ENCODE measurements at places on chromosomes 7 and 10. TPM values are rescaled to one million over a fixed set of nuclear protein-coding genes. Genes with fewer than 3 reads are reported as not detected.

The OR6B1 gene
- not detected for total RNA-seq

The ASB10 gene
- not detected for total RNA-seq

The DOCK1 gene
- 83.4 TPM for total RNA-seq

The TMEM213 gene
- total RNA-seq: not detected

The GJD4 gene
- total RNA-seq: not detected

The MMRN2 gene
- total RNA-seq: 14.8 TPM

The SPDYE11 gene
- not detected for total RNA-seq

The FAM149B1 gene
- total RNA-seq: 12.4 TPM

The IFIT5 gene
- total RNA-seq: 12.4 TPM

The FAM200A gene
- total RNA-seq: 1.9 TPM

The TRIM50 gene
- 0.19 TPM for total RNA-seq

The LRRD1 gene
- total RNA-seq: not detected

GRCh38 chr7:85000735-85001350 lies 186.0 kb downstream of the SEMA3D start:
- no peaks in the 10 kb centered on the region for H3K36me3 ChIP-seq
- H3K4me3 ChIP-seq: no peak overlapping the region
- no peak overlapping the region for H3K27ac ChIP-seq
- no peaks in the 10 kb centered on the region for H3K4me1 ChIP-seq

GRCh38 chr10:125284875-125285597 lies 124.7 kb upstream of the CTBP2 start:
- no peaks in the 10 kb centered on the region for H3K27me3 ChIP-seq
- no peaks in the 10 kb centered on the region for H3K36me3 ChIP-seq
- H3K4me3 ChIP-seq: no peak overlapping the region
- H3K27ac ChIP-seq: no peak overlapping the region
- H3K4me1 ChIP-seq: no peaks in the 10 kb centered on the region
- no peak for DNase-seq

GRCh38 chr10:74078037-74078436 lies 72.6 kb downstream of the AP3M1 start:
- no peak overlapping the region for H3K27ac ChIP-seq
- peaks cover 49% of the 10 kb centered on the region for H3K36me3 ChIP-seq
- DNase-seq: no peak
- H3K27me3 ChIP-seq: no peaks in the 10 kb centered on the region

DNA sequence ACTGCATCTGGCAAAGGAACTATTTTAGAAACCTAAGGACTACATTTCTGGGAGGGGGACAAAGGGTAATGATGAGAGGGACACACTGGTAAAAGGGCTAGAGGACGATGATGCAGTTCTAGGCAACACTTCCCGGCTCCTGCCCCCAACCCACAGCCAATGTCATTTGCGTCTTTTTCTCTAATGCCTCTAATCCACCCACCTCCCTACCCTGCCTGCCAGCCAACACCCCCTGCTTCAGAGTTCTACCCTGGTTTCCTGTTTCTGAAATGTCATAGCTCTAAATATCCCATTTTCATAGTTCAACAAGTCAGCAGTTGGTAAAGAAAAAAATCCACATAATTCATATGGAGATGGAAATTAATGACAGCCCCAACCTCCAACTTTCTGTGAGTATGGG lies 79.0 kb downstream of the KIAA1549 start:
- H3K36me3 ChIP-seq: no peaks in the 10 kb centered on the region
- no peak for DNase-seq
- no peaks in the 10 kb centered on the region for H3K4me1 ChIP-seq
- H3K27ac ChIP-seq: no peak overlapping the region

GRCh38 chr7:128948976-128949760 lies 11.4 kb downstream of the IRF5 start:
- no peak overlapping the region for H3K4me3 ChIP-seq
- H3K36me3 ChIP-seq: no peaks in the 10 kb centered on the region
- H3K4me1 ChIP-seq: peaks cover 10% of the 10 kb centered on the region
- no peak for DNase-seq
- no peak overlapping the region for H3K27ac ChIP-seq

GRCh38 chr10:35274498-35275060 lies 61.7 kb upstream of the CCNY start:
- H3K27ac ChIP-seq: no peak overlapping the region
- H3K4me1 ChIP-seq: no peaks in the 10 kb centered on the region
- no peak for DNase-seq
- no peaks in the 10 kb centered on the region for H3K36me3 ChIP-seq
- no peak overlapping the region for H3K4me3 ChIP-seq

GRCh38 chr7:100687751-100688300 lies 6.2 kb downstream of the GIGYF1 start:
- H3K4me1 ChIP-seq: peaks cover 48% of the 10 kb centered on the region
- H3K4me3 ChIP-seq: no peak overlapping the region
- H3K27me3 ChIP-seq: no peaks in the 10 kb centered on the region

DNA sequence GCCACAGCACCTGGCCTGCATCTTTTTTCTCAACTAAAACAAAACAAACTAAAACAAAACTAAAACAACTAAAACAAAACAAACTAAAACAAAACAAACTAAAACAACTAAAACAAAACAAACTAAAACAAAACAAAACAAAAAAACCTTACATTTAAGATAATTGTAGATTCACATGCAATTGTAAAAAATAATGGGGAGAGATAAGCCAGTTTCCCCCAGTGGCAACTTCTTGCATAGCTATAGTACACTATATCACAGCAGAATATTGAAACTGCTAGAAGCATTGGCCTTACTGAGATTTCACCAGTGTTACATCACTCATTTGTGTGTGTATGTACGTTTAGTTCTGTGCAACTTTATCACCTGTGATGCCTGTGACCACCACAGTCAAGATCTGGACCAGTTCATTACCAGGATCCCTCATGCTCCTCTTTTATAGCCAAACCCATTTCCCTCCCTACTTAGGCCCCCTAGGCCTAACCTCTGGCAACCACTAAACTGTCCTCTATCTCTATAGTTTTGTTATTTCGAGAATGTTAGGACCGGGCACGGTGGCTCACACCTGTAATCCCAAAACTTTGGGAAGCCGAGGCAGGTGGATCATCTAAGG lies 9.3 kb downstream of the FXYD4 start:
- H3K36me3 ChIP-seq: no peaks in the 10 kb centered on the region
- no peak overlapping the region for H3K27ac ChIP-seq
- no peak overlapping the region for H3K4me3 ChIP-seq
- no peak for DNase-seq
- H3K4me1 ChIP-seq: no peaks in the 10 kb centered on the region

DNA sequence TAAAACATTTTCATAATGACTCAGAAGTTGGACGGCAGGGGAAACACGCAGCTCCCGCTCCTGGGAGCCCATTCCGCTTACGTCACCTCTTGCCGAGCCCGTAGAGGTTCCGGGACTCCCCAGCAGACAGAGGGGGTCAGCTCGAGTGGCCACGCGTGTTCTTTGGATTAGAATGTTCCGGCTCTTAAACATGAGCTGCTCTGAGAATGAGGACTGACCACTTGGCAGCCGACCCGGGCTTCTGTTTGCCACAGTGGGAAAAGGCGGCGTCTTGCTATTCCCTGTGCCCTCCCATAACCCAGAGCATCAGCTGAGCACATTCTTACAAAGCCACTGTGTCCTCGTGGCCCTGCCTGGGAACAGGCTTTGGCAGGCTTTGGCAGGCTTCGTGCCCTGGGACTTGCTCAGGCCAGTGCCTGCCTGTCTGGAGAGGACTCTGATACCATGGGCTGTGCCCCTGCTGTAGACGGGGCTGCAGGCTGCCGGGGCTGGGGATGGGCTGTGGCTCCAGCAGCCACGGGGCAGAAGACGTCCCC lies 40.1 kb downstream of the PFKP start:
- no peaks in the 10 kb centered on the region for H3K27me3 ChIP-seq
- H3K36me3 ChIP-seq: peaks cover 81% of the 10 kb centered on the region
- no peak for DNase-seq
- H3K4me3 ChIP-seq: peak overlapping the region; percentile 20
- peak overlapping the region; percentile 89 for H3K27ac ChIP-seq
- peaks cover 12% of the 10 kb centered on the region for H3K4me1 ChIP-seq

- H3K4me3 ChIP-seq: peak overlapping the region; percentile 17
- H3K4me1 ChIP-seq: peaks cover 95% of the 10 kb centered on the region
- peak overlapping the region; percentile 89 for H3K27ac ChIP-seq
- no peak for DNase-seq
- H3K27me3 ChIP-seq: no peaks in the 10 kb centered on the region
- no peaks in the 10 kb centered on the region for H3K36me3 ChIP-seq
Observed at GRCh38 chr7:99126921-99127553, 16.9 kb downstream of the SMURF1 start.

DNA sequence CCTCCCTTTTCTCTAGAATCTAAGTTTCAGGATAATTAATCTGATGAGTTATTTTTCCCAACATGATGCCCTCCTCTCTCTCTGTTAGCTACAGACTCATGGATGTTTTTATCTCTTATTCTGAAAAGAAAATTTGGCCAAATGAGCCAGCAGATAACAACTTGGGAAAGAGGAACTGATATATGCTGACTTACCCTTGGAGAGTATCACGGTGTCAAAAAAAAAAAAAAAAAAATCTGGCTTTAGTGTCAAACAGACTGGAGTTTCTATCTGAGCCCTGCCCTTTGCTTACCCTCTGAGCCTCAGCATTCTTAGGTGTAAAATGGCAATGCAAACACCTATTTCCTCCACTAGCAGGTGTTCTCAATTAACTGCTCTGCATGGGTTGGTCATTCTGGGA lies 190.4 kb downstream of the AHR start:
- H3K36me3 ChIP-seq: no peaks in the 10 kb centered on the region
- no peak overlapping the region for H3K4me3 ChIP-seq
- DNase-seq: no peak
- no peaks in the 10 kb centered on the region for H3K27me3 ChIP-seq
- peak overlapping the region; percentile 75 for H3K27ac ChIP-seq
- no peaks in the 10 kb centered on the region for H3K4me1 ChIP-seq

- no peak overlapping the region for H3K27ac ChIP-seq
- no peak for DNase-seq
- H3K4me1 ChIP-seq: no peaks in the 10 kb centered on the region
- H3K4me3 ChIP-seq: peak overlapping the region; percentile 34
Observed at GRCh38 chr7:130493275-130493873, 1.5 kb downstream of the MEST start.

- peaks cover 52% of the 10 kb centered on the region for H3K4me1 ChIP-seq
- H3K4me3 ChIP-seq: no peak overlapping the region
- H3K27me3 ChIP-seq: no peaks in the 10 kb centered on the region
- DNase-seq: no peak
- H3K36me3 ChIP-seq: no peaks in the 10 kb centered on the region
Observed at GRCh38 chr10:122499012-122499411, 37.7 kb downstream of the HTRA1 start.

DNA sequence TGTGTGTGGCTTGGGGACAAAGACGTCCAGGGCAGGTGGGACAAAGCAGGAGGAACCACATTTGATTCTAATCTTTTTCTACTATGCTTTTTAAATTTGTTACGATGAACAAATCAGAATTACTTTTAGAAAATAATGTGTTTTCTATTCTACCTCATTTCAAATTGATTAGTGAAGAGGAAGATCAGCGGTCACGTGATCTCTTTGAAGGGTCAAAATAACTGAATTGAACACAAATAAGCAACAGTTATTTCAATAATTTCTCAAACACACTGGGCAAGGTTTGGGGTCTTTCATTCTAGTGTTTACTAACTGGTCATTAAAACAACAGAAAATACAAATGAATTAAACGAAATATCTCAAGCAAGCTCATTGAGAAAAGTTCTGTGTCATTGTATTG lies 773.0 kb upstream of the IGFBP3 start:
- H3K27me3 ChIP-seq: no peaks in the 10 kb centered on the region
- no peak for DNase-seq
- H3K4me1 ChIP-seq: no peaks in the 10 kb centered on the region
- no peak overlapping the region for H3K4me3 ChIP-seq

GRCh38 chr10:66684581-66684980 lies 241.3 kb upstream of the LRRTM3 start:
- no peaks in the 10 kb centered on the region for H3K4me1 ChIP-seq
- H3K27ac ChIP-seq: no peak overlapping the region
- H3K27me3 ChIP-seq: no peaks in the 10 kb centered on the region
- H3K4me3 ChIP-seq: no peak overlapping the region
- no peaks in the 10 kb centered on the region for H3K36me3 ChIP-seq
- no peak for DNase-seq

DNA sequence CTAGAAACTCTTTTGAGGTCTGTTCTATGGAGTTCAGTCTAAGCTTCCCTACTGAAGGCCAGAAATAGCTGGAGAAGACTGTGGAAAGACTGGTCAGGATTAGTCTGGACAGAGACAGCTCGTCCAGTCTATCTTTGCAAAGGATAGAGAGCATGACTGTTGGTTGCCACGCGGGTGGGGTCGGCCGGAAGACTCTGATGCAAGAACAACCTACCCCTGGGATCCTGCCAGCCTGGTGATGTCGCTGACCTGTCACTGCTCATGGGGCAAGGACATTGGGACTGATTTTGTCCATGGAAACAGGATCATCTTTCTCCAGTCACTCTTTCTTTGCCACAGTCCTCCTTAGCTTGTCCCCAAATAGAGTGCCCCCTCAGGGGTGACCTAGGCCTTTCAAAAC lies 337.6 kb upstream of the NPSR1 start:
- no peak overlapping the region for H3K4me3 ChIP-seq
- no peaks in the 10 kb centered on the region for H3K27me3 ChIP-seq
- no peaks in the 10 kb centered on the region for H3K4me1 ChIP-seq
- H3K36me3 ChIP-seq: no peaks in the 10 kb centered on the region

GRCh38 chr10:47260505-47261111 lies 39.4 kb upstream of the GDF10 start:
- no peaks in the 10 kb centered on the region for H3K36me3 ChIP-seq
- no peaks in the 10 kb centered on the region for H3K27me3 ChIP-seq
- no peak overlapping the region for H3K4me3 ChIP-seq

GRCh38 chr7:28371846-28372245 lies 40.5 kb upstream of the CREB5 start:
- H3K27me3 ChIP-seq: no peaks in the 10 kb centered on the region
- no peak overlapping the region for H3K27ac ChIP-seq
- no peak overlapping the region for H3K4me3 ChIP-seq
- no peak for DNase-seq

GRCh38 chr7:112858838-112859237 lies 68.6 kb upstream of the TMEM168 start:
- H3K27ac ChIP-seq: no peak overlapping the region
- no peaks in the 10 kb centered on the region for H3K27me3 ChIP-seq
- DNase-seq: no peak

- H3K27ac ChIP-seq: peak overlapping the region; percentile 83
- peak overlapping the region; percentile 87 for H3K4me3 ChIP-seq
- no peaks in the 10 kb centered on the region for H3K27me3 ChIP-seq
- peaks cover 7% of the 10 kb centered on the region for H3K4me1 ChIP-seq
Observed at GRCh38 chr7:101814991-101815825, 2.2 kb upstream of the CUX1 start.

All from esophagus squamous epithelium (tissue), 5 donors.